ENCODE measurements at places on chromosomes 16 and 17. TPM values are rescaled to one million over a fixed set of nuclear protein-coding genes. Genes with fewer than 3 reads are reported as not detected.

DNA sequence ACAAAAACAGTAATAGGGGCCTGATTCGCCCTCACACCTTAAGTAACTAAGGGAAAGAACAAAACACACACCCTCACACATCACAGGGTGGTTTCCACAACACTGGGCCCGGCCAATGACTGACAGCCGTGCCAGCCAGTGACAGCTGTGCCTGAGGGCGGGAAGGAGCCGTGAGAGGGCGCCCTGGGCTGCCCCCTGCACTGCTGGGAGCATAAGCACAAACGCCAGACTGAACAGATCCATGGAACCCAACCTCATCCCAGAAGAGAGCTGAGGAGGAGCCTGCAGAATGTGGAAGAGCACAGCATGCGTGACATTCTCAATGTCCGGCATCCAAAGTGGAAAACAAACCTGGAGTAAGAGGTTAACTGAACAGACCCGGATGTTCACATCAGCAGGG is 16.0 kb downstream of the CSNK1D start:
- no peak for DNase-seq

GRCh38 chr17:60598001-60598736 is 1.8 kb upstream of the PPM1D start:
- DNase-seq, result no peak

- no peak for DNase-seq
Observed at GRCh38 chr17:81002409-81003361, 11.0 kb downstream of the CHMP6 start.

SMTNL2 gene
- polyA plus RNA-seq, result 70.0 TPM

TMEM100 gene
- 57.5 TPM for polyA plus RNA-seq

SOX8 gene
- 3.5 TPM for polyA plus RNA-seq

DNA sequence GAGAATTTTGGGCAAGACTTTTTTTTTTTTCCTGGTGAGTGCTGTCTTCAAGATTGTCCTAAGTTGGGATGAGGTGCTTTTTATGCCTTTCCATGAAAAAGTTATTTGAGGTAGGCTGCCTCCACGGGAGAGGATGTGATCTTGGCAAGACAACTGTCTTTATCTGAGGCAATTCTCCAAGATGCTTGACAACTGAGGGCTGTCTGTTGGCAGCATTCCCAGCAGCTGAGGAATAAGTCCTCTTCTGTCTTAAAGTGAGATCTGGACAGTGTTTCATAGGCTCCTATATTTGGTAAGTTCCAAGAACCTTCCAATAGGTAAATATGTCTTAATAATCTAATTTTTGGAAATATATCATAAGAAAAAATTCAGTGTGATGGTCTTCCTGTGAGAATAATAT is 662.0 kb downstream of the CDH11 start:
- no peak for DNase-seq

DNA sequence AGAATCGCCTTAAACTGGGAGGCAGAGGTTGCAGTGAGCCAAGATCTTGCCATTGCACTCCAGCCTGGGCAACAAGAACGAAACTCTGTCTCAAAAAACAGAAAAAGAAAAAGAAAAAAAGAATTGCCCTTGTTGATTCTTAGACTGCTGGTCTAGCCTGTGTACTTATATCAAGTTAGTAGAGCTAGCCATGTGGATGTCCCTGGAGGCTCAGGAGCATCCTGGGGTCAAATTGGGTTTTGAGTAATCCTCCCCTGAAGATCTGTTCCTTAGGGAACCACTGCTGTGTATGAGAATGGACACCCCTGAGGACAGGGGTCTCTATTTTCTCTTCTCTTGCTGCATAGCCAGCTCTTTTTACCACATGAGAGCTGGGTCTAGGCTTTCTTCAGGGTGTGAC is 21.5 kb downstream of the SLC7A6OS start:
- no peak for DNase-seq

DNA sequence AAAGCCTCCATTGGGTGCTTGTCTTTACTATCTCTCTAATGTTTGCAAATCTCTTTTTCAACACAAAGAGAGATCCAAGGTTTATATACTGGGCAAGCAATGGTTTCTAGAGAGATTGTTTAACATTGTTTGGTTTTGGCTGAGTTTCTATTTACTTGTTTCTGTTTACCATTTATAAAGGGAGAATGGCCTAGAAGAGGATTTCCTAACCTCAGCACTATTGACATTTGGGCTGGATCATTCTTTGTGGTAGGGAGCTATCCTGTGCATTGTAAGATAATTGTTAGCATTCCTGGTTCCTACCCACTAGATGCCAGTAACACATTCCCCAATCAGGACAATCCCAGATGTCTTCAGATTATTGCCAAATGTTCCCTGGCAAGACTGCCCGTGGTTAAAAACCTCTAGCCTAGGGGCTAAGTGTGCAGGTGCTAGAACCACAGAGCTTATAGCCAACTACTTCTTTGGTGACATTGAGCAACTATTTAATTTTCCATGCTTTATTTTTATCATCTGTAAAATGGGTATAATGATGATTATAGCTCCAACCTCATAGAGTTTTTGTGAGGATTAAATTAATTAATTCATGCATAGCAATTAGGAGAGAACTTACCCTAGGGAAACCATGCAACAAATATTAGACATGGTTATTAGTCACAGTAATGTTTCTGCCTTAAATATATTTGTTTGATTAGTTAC is 413.9 kb upstream of the MAF start:
- DNase-seq, result no peak

- no peak for DNase-seq
Observed at GRCh38 chr17:38587947-38588787, 17.6 kb downstream of the SRCIN1 start.

TSPAN10 gene
- polyA plus RNA-seq, result 7.0 TPM

- no peak for DNase-seq
Observed at GRCh38 chr16:54204756-54205155, 81.8 kb downstream of the IRX3 start.

DNA sequence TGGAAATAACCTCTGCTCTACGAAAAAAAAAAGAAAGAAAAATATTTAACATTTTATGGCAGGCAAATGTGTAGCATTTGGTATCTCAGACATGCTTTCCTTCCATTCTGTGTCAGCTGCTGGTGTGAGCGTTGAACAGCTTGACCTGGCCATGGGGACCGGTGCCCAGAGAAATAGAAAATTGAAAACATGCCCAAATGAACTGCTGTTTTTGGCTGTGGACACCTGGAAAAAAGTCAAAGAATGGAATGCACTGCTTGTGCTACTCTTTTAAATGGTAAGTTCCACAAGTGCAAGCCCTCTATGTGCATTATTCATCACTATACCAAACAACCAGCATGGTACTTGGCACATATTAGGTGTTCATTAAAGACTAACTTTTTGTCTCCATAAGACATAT is 127.2 kb downstream of the CDH8 start:
- DNase-seq, result no peak

- peak; percentile 56 for DNase-seq
Observed at GRCh38 chr16:9053006-9053601, 38.3 kb upstream of the HAPSTR1 start.

TMIGD1 gene
- polyA plus RNA-seq, result 0.56 TPM

DNA sequence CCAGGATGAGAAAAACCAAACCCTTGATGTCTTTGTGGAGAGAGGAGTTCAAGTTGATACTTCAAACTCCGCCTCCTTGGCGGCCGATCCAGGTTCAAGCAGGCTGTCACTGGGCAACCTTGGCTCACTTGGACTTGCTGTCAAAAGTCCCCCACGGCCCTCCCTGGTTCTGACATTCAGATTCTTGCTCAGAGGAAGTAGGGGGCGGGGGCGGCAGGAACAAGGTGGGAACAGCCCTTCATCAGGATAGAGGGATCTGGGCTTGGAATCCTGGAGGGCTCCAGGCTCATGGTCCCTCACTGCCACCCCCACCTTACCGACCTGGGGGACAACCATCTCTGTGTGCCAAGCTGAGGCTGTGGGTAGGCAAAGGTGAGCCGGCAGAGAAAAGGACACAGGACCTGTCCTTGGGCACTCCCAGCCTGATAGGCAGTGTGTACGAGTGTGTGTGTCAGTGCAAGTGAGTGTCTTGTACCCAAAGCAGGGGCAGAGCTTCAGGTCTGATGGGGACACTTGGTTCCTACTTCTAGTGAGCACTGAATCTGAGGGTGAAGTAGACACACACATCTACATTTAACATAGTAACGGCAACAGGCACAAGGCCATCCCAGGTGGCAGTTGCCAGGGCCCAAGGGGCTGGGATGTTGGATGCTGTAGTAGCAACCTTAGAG is 6.6 kb upstream of the TSPOAP1 start:
- no peak for DNase-seq

DNA sequence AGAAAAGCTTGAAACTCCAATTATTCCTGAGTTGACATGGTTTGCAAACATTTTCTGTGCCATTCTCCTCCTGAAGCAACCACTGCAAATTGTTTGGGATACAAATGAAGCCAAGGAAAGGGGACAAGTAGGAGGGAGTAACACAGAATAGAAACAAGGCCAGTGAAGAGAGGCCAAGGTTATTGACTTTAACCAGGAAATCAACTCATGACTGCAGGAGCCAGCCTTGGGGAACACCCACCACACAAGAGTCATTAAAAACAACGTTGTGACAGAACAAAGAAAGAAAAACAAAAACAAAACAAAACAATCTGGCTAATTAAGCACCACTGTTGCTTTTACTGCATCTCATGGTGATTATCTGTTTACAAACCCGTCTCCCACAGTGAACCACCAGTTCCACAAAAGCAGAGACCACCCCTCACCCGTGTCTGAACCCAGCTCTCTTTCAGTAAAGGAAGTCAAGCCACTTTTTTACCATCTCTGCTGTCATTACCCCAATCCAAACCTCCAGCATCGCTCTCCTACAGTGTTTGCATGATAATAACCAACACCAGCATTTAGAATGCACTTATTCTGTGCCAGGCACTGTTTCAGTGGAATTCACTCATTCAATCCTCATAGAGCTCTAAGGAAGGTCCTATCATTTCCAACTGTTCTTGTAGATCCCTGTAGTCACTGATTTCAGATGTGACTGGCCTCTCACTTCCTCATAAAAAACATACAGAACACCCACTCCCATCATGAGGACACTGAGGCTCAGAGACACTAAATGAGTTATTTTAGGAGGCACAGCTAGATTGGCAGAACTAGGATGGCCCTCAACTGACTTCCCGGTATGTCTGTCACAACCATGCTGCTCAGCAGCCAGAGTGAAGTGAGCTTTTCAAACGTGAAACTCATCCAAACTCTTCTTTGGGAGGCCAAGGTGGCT is 2.0 kb downstream of the ZDHHC1 start:
- no peak for DNase-seq

ITPRIPL2 gene
- 16.9 TPM for polyA plus RNA-seq

DNA sequence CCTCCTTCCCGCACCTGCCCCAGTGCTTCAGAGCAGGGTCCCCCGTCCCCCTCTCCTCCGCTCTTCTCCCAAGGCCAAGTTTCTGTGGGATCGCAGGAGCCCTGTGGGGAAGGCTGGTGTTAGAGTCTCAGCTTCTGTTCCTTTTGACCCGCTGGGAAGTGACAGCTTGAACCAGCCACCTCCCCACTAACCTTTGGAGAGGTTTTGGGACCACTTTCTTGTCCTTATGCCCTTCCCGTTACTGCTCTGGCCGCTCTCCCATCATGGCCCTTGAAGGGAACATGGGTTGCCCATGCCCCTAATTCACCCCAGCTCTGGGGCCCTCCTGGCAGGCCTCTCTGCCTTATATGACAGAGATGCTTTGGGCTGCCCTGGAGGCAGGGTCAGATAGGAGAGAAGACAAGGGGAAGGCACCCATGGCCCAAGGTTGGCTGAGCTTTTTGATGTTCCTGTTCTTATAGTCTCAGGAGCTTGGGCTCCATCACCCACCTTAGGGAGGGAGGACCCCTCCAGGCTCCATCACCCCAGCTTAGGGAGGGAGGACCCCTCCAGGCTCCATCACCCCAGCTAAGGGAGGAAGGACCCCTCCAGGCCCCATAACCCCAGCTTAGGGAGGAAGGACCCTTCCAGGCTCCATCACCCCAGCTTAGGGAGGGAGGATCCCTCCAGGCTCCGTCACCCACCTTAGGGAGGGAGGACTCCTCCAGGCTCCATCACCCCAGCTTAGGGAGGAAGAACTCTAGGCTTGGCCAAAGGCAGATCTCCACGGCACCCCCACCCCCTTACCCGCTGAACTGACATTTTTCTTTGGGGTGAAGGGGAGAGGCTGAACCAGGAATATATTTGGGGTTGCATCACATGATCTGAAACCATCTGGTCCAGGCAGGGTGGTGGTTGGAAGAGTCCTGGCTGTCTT is 45.0 kb downstream of the NT5M start:
- DNase-seq, result no peak

DNA sequence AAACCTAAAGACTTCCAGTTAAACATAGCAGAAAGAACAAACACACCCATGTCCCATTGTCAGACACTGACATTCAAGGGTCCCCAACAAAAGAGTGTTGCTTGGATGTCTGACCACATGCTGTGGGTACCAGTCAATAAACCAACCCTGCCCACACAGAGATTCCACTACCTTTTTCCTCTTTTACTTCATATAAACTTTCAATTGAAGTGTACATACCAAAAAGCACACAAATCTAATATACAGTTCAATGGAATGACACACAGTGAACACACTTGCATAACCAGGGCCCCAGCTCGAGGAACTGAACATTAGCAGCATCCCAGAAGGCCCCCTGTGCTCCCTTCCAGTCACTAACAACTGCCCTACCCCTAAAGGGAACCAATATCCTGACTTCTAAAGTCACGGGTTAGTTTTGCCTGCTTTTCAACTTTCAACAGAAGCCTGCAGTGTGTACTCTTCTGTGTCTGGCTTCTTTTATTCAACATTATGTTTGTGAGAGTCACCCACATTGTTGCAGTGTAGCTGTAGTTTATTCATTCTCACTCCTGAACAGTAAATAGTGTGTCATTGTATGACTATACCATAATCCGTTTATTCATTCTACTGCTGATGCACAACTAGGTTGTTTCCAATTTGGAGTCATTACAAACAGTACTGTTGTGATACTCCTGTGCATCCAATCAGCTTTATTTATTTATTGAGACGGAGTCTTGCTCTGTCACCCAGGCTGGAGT is 18.0 kb downstream of the CFDP1 start:
- DNase-seq, result no peak

CLEC18A gene
- 90.7 TPM for polyA plus RNA-seq

GUCY2D gene
- 0.87 TPM for polyA plus RNA-seq

DNA sequence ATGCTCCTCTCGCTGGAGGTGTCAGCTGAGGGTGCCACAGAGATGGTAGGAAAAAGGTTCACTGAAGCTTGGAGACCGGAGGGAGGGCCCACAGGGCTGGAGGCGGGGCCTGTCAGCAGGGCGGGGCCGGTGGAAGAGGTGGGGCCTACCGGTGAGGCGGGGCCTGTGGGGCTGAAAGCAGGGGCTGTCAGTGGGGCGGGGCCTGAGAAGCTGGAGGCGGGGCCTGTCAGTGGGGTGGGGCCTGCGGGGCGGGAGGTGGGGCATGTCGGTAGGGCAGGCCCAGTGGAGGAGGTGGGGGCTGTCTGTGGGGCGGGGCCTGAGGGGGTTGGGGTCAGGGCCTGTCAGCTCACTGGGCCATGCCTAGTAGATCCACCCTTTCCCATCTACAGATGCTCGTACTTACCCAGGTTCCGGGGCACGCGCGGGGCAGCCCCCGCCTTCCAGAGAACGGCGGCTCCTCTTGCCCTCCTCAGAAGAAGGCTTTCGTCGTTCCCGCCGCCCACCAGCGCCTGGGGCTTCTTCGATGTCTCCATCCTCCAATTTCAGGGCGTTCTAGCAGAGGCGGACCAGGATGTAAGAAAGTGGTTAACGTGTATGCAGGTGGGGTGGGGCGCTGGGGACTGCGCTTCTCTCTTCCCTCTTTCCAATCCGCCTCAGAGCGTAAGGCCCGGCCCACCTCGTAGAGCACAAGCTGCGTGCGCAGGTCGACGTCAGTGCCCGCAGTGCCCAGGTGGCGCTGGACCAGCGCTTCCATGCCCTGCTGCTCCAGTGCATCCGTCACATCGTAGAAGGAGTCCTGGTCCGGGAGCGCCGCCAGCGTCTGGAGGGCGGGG is 9.8 kb downstream of the TMEM208 start:
- no peak for DNase-seq

TBC1D3G gene
- not detected for polyA plus RNA-seq

SPNS2 gene
- 44.2 TPM for polyA plus RNA-seq

ICAM2 gene
- polyA plus RNA-seq, result 33.1 TPM

Measured in renal pelvis (tissue), 12 donors.